ENCODE measurements at places on chromosomes 7 and 10.

DNA sequence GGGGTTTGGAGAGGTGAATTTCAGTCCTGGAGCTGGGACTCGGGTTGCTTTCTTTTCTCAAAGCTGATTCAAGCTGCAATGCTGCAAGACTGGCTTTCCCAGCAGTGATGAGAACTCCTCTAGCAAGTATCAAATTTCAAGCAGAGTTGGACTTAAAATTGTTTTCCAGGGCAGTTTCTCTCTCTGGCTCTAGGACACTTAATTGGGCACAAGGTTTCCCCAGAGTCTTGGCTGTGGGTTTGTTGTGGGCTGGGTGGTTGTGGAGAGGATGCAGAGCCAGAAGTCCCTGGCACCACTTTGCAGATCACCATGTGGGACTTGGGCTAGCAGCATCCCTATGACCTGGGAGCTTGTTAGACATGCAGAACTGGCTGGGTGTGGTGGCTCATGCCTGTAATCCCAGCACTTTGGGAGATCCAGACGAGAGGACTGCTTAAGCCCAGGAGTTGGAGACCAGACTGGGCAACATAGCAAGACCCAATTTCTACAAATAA lies 16.8 kb downstream of the AKR1B15 start:
- DNase-seq = no peak

GRCh38 chr10:35415505-35415904 lies 79.2 kb downstream of the CCNY start:
- DNase-seq = no peak

DNA sequence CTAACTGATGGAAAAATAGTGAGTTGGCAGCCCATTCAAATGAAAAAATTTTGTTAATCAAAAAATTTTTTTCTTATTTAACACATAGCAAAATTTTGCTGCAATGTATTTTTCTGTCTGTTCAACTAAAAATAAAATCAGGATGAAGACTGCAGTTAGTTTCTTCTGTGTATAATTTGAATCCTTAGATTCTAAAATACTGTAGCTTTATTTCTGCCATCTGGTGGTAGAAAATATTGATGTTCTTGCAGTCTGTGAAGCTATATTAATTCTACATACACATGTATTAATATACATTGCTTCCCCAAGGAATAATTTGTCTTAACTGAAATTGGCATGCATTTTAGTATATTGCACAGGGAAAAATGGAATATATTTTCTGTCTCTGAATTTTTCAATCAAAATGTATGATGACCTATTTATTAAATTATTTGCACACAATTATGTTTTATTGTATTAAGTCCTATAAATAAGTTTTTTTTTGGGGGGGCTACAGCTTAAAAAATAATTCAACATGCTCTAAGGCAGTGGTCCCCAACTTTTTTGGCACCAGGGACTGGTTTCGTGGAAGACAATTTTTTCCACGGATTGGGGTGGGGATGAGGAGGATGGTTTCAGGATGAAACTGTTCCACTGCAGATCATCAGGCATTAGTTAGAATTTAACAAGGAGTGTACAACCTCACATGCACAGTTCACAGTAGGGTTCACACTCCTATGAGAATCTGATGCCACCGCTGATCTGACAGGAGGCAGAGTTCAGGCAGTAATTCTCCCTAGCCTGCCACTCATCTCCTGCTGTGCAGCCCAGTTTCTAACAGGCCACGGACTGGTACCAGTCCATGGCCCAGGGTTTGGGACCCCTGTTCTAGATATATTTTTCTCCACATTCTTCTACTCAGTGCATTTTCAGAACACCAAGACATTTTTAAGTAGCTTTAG lies 119.4 kb downstream of the GNAT3 start:
- DNase-seq = no peak

GRCh38 chr7:98286701-98287485 lies 5.4 kb downstream of the BRI3 start:
- no peak for DNase-seq

GRCh38 chr7:12210179-12211053 lies 678 bp upstream of the TMEM106B start:
- no peak for DNase-seq

- DNase-seq = no peak
These were observed 335.1 kb downstream of the XPNPEP1 start for GRCh38 chr10:109588259-109588658.

- no peak for DNase-seq
These were observed 393.6 kb upstream of the STEAP1 start for GRCh38 chr7:89760690-89761089.

GRCh38 chr7:114567416-114567815 lies 152.8 kb downstream of the FOXP2 start:
- no peak for DNase-seq

DNA sequence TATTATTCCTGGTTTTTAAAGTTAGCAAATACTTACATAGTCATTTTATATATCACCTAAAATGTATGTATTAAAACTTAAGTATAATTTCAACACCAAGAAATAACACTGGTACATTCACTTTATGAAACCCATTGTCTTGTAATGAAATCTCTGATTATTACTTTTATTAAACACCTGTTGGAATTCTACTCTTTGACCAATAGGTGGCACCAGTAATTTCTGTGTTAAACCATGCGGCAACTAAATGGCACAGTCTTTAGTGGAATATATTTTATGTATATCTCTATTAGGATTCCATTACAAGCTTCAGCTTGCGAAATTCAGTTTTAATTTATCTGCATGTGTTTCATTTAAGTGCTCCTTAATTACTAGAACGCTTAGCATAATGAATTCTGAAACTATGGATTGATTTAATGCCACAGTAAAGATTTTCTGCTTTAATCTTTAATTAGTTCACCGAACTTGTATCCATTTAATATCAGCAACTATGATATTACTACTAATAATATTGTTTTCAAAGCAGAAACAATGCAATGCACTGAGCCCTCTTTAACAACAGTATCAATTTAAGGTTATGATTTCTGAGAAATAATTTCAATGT lies 181.3 kb downstream of the MAGI2 start:
- no peak for DNase-seq

DNA sequence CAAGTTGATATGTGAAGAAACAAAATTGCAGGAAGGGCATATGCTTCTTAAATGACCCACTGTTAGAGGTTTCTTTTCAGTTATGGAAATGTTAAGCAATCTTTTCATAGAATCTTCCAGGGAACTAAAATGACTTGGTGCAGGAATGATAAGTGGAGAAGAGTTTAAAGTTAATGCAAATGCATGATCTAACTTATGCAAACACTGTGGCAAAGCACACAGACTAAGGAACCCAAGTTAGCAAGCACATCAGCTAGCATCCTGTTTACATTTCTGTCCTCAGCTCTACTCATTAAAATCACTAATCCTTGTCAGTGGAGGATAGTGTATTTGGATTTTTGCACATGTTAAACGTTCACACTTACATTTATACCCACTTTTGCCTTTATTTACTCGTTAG lies 9.3 kb downstream of the CLCN1 start:
- DNase-seq = no peak
